Small intestine (tissue), 16 donors: ENCODE measurements at places on chromosomes 7 and 10. TPM values are rescaled to one million over a fixed set of nuclear protein-coding genes. Genes with fewer than 3 reads are reported as not detected.

GRCh38 chr7:25103773-25104172 lies 21.3 kb downstream of the CYCS start:
- no peaks in the 10 kb centered on the region for H3K4me1 ChIP-seq
- H3K27ac ChIP-seq = no peak overlapping the region

GRCh38 chr7:11452476-11452875 lies 379.5 kb downstream of the THSD7A start:
- H3K27me3 ChIP-seq = no peaks in the 10 kb centered on the region
- H3K4me3 ChIP-seq = no peak overlapping the region
- DNase-seq = no peak

The NEURL1 gene
- polyA plus RNA-seq = 14.6 TPM

- no peak for DNase-seq
- no peaks in the 10 kb centered on the region for H3K27me3 ChIP-seq
- no peak overlapping the region for H3K4me3 ChIP-seq
- no peaks in the 10 kb centered on the region for H3K4me1 ChIP-seq
- H3K27ac ChIP-seq = no peak overlapping the region
Observed at GRCh38 chr10:124367936-124368335, 50.8 kb downstream of the OAT start.

DNA sequence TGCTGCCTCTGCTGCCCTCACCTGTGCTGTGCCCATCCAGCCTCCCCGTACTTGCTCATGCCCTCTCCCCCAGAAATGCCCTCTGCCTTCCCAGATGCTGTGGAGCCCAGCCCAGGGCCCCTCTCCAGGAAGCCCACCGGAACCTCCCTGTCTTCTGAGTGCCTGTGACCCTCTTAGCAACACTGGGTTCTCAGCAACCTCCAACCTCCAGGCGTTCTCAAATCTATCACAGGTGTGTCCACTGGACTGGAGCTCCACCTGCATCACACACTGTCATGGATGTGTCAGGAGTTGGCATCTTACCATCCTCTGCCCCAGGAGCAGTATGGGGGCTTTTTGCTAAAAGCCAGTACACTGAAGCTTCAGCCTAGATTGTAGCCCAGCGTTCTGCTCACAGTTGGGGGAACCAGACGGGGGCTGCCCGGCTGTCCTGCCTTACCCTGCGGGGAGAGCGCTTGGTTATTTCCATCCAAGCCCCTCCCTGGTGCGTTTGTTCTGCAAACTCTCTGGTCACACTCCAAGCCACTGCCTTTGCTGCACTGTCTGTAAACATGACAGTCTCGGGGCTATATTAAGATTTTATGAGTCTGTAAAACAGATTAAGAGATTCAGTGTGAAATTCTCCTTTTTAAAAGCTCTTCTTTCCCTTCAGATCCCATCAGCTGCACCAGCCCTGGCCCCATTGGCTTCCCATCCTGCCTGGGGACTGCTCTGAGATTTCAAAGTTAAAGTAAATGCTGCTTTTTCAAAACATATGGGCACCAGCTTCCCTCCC lies 71.3 kb upstream of the CPXM2 start:
- H3K27me3 ChIP-seq = peaks cover 7% of the 10 kb centered on the region
- no peaks in the 10 kb centered on the region for H3K36me3 ChIP-seq
- H3K4me1 ChIP-seq = no peaks in the 10 kb centered on the region
- no peak for DNase-seq
- no peak overlapping the region for H3K27ac ChIP-seq

The ANKRD1 gene
- 4.5 TPM for polyA plus RNA-seq

GRCh38 chr10:30282221-30282620 lies 66.9 kb downstream of the MTPAP start:
- DNase-seq = no peak
- no peaks in the 10 kb centered on the region for H3K4me1 ChIP-seq
- H3K27me3 ChIP-seq = no peaks in the 10 kb centered on the region
- H3K36me3 ChIP-seq = no peaks in the 10 kb centered on the region

The GPRIN2 gene
- 25.1 TPM for polyA plus RNA-seq
